ENCODE measurements at places on chromosomes 1 and 21. TPM values are rescaled to one million over a fixed set of nuclear protein-coding genes. Genes with fewer than 3 reads are reported as not detected.

DNA sequence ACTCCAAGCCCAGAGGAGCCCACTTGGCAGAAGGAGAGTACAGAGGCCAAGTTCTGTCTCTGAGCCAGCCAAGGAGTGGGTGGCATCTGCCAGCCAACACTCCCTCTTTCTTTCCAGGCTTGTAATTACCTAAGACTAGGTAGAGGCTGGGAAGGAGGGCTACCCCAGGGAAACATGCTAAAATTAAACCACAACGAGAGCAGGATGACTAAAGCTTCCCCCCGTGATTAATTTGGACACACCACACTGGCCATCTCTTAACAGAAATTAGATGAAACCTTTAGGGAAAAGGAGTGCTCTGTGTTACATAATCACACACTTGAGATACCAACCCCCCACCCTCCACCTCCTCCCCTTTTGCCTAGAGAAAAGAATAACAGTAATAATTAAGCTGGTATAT lies 102.1 kb upstream of the ZC3H12A start:
- DNase-seq, result no peak

- no peak for DNase-seq
These were observed 45.5 kb upstream of the VANGL1 start for GRCh38 chr1:115596080-115596780.

GRCh38 chr1:61439234-61439633 lies 285.7 kb downstream of the TM2D1 start:
- DNase-seq, result no peak

TNFRSF9 gene
- total RNA-seq, result 0.03 TPM

RCC2 gene
- total RNA-seq, result 8.0 TPM

All from left lobe of liver (tissue), 2 donors.